Stimulated activated CD8-positive, alpha-beta memory T cell treated with anti-CD3 and anti-CD28 coated beads, Interleukin-12 subunit alpha, Interleukin-12 subunit beta, amount 100 ng/mL, for 1 hour (primary cell): ENCODE measurements at places on chromosomes 4 and X.

- no peak for DNase-seq
These were observed 88.0 kb upstream of the XAGE2 start for GRCh38 chrX:52280812-52281211.

- DNase-seq: no peak
These were observed 1300.9 kb upstream of the DIAPH2 start for GRCh38 chrX:95383778-95384177.

- DNase-seq: no peak
These were observed 727.6 kb downstream of the TRAM1L1 start for GRCh38 chr4:116357758-116358157.

GRCh38 chr4:12697970-12698369 is 786.2 kb downstream of the RAB28 start:
- DNase-seq: no peak

DNA sequence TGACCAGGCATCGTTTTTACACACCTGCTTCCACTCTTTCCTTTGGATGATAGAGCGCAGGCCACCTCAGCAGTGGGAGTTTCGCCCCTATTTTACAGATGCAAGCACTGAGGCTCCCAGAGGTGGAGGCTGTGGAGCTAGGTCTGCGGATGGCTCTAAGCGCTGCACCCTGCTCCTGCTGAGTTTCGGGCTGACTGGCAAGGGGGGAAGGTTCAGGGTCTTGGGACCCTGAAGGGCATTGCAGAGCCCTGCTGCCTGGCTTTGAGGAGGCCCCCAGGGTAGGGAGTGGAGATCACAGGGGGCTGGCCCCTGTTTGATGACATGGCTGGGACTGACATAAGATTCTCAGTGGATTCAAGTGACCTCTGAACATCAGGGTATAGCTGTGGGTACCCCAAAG is 62.8 kb upstream of the NKX1-1 start:
- no peak for DNase-seq

- no peak for DNase-seq
These were observed 83.5 kb downstream of the CHRNA9 start for GRCh38 chr4:40418430-40419230.

- DNase-seq: no peak
These were observed 49.9 kb upstream of the CPEB2 start for GRCh38 chr4:14952352-14952751.

DNA sequence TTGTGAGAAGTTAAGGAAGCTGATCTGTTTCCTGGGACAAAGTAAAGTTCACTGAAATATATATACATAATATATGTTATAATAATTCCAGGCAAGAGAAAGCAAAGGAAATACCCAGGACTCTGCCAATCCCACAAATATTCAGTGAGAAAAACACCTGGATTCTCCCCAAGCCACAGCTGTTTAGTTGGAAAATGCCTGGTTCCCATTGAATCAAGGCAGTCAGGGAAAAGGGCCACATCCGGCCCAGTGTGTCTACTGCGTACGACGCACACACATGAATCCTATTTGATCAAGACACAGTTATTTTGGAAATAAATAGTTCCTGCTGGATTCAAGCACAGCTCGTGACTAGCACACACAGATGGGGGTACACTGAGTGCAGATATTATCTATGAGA is 6.3 kb upstream of the DCHS2 start:
- DNase-seq: no peak

DNA sequence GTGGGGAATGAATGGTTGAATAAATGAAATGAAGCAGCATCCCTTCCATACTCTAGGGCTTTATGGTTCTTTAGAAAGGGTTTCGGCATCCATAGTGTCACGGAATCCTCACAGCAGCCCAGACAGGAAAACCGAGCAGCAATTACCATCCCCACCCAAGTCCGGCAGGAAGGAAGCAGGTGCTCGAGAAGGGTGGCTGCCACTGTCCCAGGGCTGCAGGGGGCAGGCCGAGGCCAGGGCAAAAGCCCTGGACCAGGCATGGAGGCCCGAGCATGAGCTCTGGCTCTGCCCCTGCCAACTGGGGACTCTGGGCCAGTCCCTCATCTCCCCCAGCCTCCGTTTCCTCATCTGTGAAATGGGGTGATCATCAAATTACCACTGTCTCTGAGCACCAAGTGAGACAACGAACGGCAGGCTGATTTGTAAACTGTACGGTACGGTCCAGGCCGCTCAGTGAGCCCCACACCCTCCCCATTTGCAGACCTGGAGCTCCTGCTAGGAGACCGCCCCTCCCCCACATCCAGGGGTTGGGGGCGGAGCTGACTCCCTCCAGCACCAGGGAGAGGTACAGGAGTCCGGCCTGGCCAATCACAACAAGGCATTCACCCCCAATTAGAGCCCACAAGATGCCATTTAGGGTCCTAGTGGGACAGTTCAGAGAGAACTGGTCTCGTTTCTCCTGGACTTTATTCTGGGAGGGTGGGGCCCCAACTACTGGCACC is 100.4 kb downstream of the WFS1 start:
- DNase-seq: no peak

GRCh38 chr4:5260121-5260520 is 208.8 kb downstream of the STK32B start:
- no peak for DNase-seq

DNA sequence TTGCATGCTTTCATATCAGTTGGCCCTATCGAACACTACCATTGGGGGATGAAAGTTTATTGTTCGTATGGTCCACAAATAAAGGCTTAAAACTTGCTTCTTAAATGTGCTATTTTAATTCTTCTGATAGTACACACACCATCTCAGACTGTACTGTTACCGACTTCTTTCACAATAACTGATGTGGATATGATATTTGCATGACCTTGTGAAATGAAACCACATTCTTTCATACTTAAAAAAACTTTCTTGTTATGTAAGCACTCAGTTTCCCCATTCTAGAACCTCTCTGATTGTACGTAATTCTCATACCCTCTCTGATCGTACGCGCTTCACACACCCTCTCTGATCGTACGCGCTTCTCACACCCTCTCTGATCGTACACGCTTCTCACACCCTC is 12.0 kb upstream of the WDR19 start:
- no peak for DNase-seq

GRCh38 chr4:156536661-156537060 is 434.9 kb downstream of the PDGFC start:
- no peak for DNase-seq

DNA sequence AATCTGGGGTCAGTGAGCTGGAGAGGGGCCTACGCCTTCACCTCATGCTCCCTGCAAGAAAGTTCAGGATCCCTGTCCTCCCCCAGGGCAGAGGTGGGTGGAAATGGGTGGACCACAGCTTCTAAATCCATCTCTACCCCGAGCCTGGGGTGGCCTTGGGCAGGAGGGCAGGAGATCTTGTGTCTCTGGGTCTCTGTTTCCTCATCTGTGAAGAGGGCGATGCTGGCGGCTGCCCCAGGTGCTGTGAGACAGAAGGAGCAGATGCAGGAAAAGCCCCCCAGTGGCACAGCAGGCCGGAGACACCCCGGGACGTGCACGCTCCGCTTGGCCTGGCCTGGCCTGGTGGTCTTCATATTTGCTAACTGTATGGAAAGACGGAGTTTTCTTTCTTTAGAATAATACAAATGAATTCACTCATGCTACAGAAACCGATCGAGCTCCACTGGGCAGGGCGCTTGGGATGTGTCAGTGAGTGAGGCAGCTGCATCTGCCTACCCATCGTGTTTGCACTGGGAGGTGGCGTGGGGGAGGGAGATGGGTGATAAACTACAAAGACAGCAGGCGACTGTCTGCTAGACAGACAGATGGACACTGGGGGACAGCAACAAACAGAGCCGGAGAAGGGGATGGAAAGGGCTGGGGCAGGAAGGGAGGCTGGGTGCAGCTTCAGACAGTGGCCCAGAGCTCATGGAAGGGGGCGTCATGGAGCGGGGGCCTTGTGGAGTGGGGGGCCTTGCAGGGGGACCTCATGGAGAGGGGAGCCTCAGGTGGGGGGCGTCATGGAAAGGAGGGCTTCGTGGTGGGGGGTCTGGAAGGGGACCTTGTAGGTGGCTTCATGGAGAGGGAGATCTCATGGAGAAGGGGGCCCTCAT is 136.2 kb downstream of the CPZ start:
- DNase-seq: no peak

GRCh38 chrX:118115953-118116712 is 477 bp downstream of the KLHL13 start:
- DNase-seq: no peak

DNA sequence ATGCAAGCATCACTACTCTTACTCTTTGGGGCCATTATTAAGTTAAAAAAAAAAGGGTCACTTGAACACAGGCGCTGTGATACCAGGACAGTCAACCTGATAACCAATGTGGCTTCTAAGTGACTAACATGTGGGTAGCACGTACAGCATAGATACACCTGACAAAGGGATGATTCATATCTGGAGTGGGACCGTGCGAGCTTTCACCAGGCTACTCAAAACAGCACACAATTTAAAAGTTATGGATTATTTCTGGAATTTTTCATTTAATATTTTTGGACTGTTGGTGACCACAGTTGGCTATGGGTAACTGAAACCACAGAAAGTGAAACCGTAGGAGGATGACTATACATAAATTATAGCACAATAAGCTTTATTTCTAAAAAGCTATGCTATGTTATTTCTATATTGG is 113.8 kb upstream of the STIM2 start:
- no peak for DNase-seq

- no peak for DNase-seq
These were observed 404.6 kb upstream of the FAT1 start for GRCh38 chr4:187128222-187128621.

DNA sequence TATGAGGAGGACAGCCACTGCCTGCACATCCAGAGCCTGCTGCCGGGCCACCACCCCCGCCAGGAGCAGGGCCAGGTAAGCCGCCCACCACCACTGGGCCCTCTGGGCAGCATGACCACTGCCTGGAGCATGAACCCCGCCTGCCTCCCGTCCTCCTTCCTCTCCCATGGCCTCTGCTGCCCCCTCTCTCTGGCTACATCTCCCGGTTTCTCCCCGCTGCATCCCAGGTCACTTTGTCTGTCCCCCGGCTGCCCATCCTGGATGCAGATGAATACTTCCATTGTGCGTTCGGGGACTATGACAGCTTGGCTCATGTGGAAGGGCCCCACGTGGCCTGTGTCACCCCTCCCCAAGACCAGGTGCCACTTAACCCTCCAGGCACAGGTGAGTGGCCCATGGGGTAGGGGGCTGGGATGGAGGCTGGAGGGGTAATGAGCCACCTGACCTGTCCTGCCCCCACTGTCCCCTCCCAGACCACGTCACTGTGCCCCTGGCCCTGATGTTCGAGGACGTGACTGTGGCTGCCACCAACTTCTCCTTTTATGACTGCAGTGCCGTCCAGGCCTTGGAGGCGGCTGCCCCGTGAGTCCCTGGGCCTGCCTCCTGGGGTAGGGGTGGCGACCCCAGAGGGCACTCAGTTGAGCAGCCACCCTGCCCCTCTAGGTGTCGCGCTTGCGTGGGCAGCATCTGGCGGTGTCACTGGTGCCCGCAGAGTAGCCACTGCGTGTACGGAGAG is 6.0 kb downstream of the PLXNB3 start:
- DNase-seq: no peak

DNA sequence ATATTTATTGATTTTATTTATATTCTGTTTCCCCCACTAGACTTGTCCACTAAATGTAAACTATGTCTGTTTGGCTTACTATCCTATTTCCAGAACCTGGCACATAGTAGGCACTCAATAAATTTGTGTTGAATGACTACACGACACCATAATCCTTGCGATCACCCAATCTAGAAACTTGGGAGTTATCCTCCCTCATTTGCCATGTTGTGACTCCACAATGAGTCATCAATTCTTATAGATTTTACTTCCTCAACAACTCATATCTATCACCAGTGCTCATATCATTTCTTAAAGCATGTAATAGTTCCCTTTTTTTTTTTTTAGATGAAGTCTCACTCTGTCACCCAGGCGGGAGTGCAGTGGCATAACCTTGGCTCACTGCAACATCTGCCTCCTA is 39.9 kb upstream of the VAMP7 start:
- DNase-seq: no peak

- DNase-seq: no peak
These were observed 21.1 kb downstream of the CORIN start for GRCh38 chr4:47816748-47817147.

DNA sequence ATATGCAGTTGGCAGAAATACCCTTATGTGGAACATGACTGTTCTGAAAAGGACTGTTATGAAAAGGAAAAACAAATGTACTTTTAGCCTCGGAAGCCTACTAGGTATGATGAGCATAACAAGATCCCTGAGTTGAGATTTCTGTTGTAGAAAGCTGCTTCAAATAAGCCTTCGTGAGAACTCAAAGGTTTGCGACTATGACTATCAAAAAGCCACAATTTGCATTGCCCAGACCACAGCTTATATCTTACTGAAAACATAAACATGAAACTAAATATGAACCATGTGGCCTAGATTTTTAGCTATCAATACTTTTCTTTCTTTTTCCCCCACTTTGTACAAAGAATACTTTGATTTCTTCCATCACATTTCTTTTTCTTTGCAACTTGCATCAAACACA is 398.2 kb upstream of the LCORL start:
- DNase-seq: no peak

- no peak for DNase-seq
These were observed 14.5 kb downstream of the TMPRSS11E start for GRCh38 chr4:68461790-68462189.

- DNase-seq: no peak
These were observed at the start of gene BTC for GRCh38 chr4:74794382-74795010. Gene BTC, minus strand, starts transcription at chr4:74794523. Its CDS starts 198 bp downstream, at chr4:74794325.

DNA sequence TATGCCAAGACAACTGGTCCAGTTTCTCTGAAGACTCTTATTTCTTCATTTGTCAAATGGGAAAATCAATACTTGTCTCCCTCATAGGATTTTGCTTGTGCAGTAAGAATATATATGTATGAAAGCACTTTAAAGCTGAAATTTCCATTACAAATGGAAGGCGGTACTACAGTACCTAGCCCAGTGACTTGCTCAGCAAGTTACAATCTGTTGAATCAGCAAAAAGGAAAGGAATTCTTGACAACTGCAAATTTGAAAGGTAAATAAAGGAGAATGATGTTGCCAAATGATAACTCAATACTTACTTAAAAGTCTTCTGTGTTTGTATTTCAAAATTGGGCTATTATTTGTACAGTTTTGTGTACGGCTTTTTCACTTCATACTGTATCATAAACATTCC is 71.1 kb downstream of the PKD2 start:
- DNase-seq: no peak

- DNase-seq: no peak
These were observed 70.0 kb upstream of the TSPAN5 start for GRCh38 chr4:98728433-98728832.

DNA sequence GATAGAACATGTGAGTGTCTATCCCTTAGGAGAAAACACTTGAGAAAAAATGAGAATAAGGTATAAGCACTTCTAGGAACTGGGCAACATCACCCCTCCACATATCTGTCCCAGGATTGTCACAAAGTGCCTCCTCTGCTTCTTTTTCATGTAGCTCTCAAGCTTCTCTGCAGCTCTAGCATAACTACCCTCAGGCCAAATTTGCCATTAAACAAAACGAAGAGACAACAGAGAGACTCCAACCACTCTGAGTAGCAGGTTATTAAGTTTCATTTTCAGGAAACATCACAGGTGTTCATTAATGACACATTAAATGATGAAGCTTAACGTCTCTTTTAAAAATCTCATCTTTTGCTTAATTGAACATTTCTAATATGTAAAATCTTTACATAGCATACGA is 580.0 kb downstream of the GALNTL6 start:
- DNase-seq: no peak
